ENCODE measurements at places on chromosomes 2 and 18.

DNA sequence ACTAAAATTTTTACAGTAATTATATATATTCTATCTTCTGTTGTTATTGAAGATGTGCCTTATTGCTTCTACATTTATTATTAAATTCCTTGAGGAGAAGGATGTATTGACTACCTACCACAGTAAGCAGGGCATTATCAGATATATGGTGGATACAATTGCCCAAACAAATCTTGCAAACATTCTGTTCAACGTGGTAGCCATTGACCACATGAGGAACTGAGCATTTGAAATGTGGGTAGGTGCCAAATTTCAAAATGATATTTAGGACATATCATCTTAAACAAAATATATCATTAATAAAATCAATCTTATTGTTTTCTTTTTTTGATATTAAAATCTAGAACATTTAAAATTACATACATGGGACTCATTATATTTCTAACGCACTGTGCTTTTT lies 11.1 kb downstream of the SCN3A start:
- DNase-seq, result no peak

GRCh38 chr2:26251893-26252292 lies 7.2 kb downstream of the HADHB start:
- DNase-seq, result no peak

DNA sequence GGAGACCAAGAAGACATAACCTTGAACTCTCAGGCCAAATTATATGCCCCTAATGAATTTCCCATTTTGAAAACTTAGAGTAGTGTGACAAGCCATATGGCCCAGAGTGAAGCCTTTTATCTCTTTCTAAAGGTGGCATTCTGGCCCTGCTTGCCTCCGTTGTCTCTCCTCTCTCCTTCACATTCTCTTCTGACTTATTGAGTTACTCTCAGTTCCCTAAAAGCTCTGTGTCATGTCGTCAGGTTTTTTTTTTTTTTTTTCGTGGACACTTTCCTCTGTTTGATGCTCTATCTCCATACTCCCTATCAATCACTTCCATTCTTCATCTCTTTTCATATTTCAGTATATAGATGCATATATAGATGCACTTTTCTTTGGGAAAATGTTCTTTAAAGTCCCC lies 128.1 kb upstream of the RPRM start:
- DNase-seq, result no peak

GRCh38 chr2:151669585-151670081 lies 64.6 kb downstream of the NEB start:
- DNase-seq, result no peak

DNA sequence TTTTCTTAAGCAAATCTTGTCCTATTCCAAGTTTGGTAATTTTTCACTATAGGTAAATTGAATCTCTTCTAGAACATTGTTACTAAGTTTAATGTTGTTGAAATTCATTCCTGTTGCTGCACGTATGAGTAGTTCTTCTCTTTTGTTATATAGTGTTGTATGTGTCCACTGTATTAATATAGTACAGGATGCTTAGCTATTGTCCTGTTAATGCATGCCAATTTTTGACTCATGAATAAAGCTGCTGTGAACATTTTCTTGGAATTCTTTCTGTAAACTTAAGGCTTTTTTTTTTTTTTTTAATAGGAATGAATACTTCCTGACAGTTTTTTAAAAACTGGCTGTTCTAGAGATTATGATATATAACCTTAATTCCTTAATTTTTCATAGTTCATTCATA lies 326.9 kb downstream of the SLC4A3 start:
- DNase-seq, result no peak
